ENCODE measurements at places on chromosomes 6 and 20. TPM values are rescaled to one million over a fixed set of nuclear protein-coding genes. Genes with fewer than 3 reads are reported as not detected.

GRCh38 chr20:24698706-24699206, 229.3 kb downstream of the SYNDIG1 start:
- DNase-seq = no peak
- no peaks in the 10 kb centered on the region for H3K27me3 ChIP-seq
- H3K4me1 ChIP-seq = peaks cover 18% of the 10 kb centered on the region

- no peak overlapping the region for H3K27ac ChIP-seq
- H3K36me3 ChIP-seq = no peaks in the 10 kb centered on the region
- no peaks in the 10 kb centered on the region for H3K4me1 ChIP-seq
- H3K4me3 ChIP-seq = no peak overlapping the region
These were observed 67.8 kb upstream of the ADGRF4 start for GRCh38 chr6:47630587-47630986.

DNA sequence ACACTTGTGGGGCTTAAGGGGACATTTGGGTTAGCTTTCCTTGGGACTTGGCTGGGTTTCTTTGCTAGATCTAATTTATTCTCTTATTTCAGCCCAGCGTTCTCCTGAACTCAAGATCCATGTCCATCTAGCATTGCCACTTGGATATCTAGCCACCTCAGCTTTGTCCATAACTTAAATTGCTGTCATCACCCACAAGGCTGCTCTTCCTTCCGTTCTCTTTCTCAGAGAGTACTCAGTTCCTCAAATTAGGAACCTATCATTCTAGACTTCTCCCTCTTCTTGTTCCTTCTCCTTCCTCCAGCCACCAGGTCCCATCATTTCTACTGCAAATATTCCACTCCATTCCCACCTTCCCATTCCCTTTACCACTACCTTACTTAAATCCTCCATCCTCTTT, 4.3 kb downstream of the SMIM26 start:
- peaks cover 9% of the 10 kb centered on the region for H3K4me1 ChIP-seq
- peaks cover 6% of the 10 kb centered on the region for H3K36me3 ChIP-seq
- no peaks in the 10 kb centered on the region for H3K27me3 ChIP-seq
- H3K27ac ChIP-seq = no peak overlapping the region
- H3K4me3 ChIP-seq = no peak overlapping the region

GRCh38 chr6:107546691-107547450, 57.0 kb downstream of the SOBP start:
- H3K27ac ChIP-seq = no peak overlapping the region
- no peak for DNase-seq
- H3K4me1 ChIP-seq = no peaks in the 10 kb centered on the region
- H3K4me3 ChIP-seq = no peak overlapping the region

- no peak overlapping the region for H3K4me3 ChIP-seq
- no peaks in the 10 kb centered on the region for H3K4me1 ChIP-seq
- H3K36me3 ChIP-seq = no peaks in the 10 kb centered on the region
- no peak for DNase-seq
These were observed 219.6 kb downstream of the CD83 start for GRCh38 chr6:14337152-14337551.

DNA sequence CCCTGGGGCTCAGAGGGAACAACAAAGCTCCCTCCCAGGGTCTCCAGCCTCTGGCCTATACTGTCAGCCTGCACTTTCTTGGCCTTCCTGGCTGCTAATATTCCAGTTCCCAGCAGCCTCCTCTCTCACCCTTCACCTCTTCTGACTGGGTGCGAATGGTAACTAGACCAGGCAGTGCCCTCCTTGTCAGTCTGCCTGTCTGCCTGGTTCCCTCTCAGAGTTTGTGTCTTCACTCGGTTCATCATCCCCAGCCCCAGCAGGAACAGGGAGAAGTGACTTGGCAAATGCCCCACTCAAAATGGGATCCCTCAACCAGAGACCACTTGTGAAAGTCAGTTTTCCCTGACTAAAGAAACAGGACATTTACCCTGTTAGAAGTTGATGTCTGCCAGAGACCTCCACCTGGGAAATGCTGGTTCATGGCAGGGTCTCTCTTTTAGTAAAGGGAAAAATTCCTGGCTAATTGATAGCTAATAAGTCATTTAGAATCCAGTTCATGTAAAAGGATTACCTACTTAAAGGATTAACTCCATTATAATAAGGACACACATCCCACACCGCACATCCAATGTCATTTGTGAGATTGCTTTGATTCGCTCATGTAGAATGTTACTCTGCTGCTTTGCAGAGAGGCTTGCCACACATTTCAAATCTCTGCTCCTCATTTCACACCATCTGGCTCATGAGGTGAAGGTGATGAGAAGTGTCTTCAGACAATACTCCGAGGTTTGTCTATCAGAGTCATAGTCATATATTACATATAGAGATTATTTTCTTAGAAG, 18.6 kb upstream of the MICB start:
- no peak overlapping the region for H3K27ac ChIP-seq
- no peak for DNase-seq
- no peak overlapping the region for H3K4me3 ChIP-seq
- no peaks in the 10 kb centered on the region for H3K36me3 ChIP-seq
- no peaks in the 10 kb centered on the region for H3K27me3 ChIP-seq

The FAM217A gene
- not detected for total RNA-seq

The MAS1 gene
- not detected for total RNA-seq

The ROS1 gene
- not detected for total RNA-seq

Data from thyroid gland (tissue), 4 donors.